Psoas muscle (tissue), 8 donors: ENCODE measurements at places on chromosomes 4 and X. TPM values are rescaled to one million over a fixed set of nuclear protein-coding genes. Genes with fewer than 3 reads are reported as not detected.

FABP2 gene
- not detected for polyA plus RNA-seq

- DNase-seq = no peak
These were observed 16.5 kb upstream of the SOX3 start for GRCh38 chrX:140521393-140521792.

DNA sequence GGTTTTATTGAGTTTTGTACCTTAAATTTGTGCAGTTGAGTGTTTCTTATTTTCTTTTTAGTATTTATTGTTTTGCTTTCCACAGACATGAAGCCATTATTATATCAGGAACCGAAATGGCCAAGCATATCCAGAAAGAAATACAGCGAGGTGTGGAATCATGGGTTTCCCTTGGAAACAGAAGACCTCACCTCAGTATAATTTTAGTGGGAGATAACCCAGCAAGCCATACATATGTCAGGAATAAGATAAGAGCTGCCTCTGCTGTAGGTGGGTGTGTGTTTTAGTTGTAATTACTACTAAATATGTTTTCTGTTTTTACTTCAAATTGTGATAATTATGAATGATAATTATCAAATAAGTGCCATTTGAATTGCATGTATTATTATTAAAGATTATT lies 16.5 kb downstream of the MTHFD2L start:
- no peak for DNase-seq

GRCh38 chr4:151540728-151541388 lies 131.9 kb downstream of the FHIP1A start:
- DNase-seq = no peak

GRCh38 chr4:36304138-36304681 lies 22.8 kb downstream of the DTHD1 start:
- DNase-seq = no peak

DNA sequence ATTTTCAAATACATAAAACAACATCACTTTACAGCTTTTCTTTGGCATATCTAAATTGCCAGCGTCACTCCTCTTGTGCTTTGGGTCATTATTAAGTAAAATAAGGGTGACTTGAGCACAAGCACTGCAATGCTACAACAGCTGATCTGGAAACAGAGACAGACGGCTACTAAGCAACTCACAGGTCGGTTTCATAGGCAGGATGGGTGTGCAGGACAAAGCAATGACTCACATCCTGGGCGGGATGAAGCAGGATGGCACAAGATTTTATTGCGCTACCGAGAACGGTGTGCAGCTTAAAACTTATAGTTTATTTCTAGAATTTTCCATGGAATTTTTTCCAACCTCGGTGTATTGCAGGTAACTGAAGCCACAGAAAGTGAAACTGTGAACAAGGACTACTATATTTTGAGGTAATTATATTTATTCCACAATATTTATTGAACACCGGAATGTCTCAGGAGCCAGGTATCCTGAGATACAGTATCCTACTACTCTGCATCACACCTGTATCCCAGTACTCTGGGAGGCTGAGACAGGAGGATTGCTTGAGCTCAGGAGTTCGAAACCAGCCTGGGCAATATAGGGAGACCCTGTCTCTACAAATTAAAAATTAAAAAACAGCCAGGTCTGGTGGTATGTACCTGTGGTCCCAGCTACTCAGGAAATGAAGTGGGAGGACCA lies 215.5 kb downstream of the APBB2 start:
- no peak for DNase-seq

HPF1 gene
- polyA plus RNA-seq = 44.7 TPM

- DNase-seq = no peak
These were observed 2493.3 kb downstream of the ARAP2 start for GRCh38 chr4:33751050-33751449.

DNA sequence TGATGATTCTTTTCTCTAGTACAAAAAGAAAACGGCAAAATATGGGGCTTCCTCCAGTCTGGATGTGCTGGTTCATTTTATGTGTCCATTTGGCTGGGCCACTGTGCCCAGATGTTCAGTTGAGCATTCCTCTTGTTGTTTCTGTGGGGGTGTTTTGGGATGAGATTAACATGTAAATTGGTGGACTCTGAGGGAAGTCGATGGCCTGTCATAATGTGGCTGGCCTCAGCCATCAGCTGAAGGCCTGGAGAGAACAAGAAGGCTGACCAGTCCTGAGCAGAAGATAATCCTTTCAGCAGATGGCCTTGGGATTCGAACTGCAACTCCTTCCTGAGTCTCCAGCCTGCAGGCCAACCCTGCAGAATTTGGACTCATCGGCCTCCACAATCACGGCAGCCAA lies 136.7 kb downstream of the EVC2 start:
- no peak for DNase-seq

- DNase-seq = no peak
These were observed 247.0 kb downstream of the BANK1 start for GRCh38 chr4:102037566-102037965.
